ENCODE measurements at places on chromosomes 1 and 21.

GRCh38 chr1:18636596-18637508 is 6.2 kb downstream of the PAX7 start:
- DNase-seq: no peak

- no peak for DNase-seq
Observed at GRCh38 chr1:74571493-74571800, 59.0 kb upstream of the LRRC53 start.

GRCh38 chr1:76219366-76219818 is 144.8 kb downstream of the ST6GALNAC3 start:
- DNase-seq: no peak

DNA sequence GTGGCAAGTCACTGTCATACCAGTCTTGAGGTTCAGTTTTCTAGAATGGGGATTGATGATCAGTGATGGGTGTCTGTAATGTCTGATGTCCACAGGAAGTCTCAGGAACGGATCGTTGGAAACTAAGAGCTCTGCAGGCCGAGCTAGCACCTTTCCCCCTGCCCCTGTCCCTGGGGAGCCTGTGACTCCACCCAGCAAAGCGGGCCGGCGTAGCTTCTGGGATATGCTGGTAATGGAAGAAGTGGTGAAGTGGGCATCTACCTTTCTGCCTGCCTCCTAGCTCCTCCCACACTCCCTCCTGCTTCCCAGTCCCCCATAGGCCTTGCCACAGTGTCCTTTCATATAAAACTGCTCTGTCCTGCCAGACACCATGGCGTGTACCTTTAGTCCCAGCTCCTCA is 13.4 kb downstream of the HYI start:
- DNase-seq: no peak

DNA sequence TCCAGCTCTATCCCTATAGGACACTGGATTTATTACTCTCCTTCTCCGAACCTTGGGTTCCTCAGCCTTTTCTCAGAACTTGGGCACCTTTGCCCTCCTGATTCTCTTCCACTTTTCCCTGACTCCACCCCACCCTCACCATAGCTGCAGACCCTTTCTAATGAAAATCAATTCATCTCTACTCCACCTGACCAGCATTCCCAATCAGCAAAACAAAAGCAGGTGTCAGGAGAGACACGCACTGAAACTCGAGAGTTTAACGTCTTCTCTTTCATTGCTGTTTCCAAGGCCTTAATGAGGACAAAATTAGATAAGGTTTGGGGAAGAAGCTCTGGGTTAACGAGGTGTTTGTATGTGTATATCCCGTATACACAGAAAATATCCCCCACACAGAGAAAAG is 208.8 kb downstream of the PLPP3 start:
- DNase-seq: no peak

DNA sequence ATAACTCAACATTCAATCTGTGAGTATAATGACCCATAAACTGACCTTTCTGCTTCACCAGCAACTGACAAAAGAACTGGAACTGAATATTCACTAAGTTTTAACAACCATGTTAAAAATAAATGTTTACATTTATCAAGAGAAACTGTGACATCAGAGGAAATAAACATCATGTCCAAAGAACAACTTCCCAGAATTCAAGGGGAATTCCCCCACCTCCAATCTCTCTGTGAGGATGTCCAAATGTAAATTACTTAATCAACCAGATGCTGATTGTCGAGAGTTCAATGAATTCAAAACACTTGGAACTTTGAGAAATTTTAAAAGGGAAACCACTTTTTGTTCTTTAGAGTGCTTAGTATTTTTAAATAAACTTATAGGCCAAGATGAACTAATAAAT is 365.6 kb upstream of the ADGRL2 start:
- no peak for DNase-seq

All from GM12891 (cell line).